NCI-H2029 treated with DMSO at 0.1 percent for 48 hours (cell line): ENCODE measurements at places on chromosomes 12 and 14.
A peak's percentile ranks its signal among the peaks of the same experiment; 100 is the strongest.

GRCh38 chr14:90696720-90697119, 119.5 kb downstream of the TTC7B start:
- no peak for DNase-seq

DNA sequence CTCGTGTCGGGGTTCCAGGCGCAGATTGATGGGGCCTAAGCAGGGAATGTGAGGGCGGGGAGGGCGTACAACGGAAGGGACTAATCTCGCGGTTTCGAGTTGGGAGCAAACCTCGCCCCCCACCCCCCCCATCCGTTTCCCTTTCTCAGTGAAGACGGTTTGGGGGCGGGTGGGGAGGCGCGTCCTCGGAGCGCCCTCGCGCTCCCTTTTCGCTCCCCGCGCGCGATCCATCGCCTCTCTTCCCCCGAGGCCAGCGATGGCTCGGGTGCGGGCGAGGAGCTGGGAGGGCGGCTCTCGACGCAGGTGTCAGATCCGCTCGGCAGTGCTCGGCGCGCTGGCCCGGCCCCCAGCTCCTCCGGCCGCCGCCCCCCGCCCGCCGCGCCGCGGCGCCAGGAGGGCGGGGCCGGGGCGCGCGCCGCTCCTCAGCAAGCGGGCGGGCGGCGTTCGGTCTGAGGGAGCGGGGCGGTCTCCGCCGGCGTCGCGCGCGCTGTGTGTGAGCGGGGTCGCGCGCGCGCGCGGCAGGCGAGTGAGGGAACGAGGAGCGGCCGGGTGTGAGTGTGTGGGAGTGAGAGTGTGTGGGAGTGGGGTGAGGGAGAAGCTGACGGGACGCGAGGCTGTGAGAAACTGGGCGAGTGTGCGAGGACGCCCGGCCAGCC, at the start of gene RIMKLB:
RIMKLB (plus strand) TSS at position 516 of the 656 bp plus-strand sequence. CDS start 15,876 bp downstream, outside the sequence.
- peak; percentile 38 for DNase-seq

DNA sequence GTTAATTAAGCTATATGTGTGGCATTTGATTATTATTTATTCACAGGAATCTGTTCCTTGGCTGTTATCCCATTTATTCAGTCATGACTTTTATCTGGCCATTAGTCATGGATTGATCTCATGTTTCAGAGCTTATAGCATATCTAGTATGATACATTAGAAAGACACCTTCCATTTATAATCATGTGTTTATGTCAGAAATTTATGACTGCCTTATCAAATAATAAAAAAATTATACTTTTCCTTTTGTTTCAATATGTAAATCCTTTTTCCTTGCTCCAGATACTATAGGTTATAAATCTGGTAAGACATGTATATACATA, 248.0 kb upstream of the PDE3A start:
- DNase-seq = no peak

DNA sequence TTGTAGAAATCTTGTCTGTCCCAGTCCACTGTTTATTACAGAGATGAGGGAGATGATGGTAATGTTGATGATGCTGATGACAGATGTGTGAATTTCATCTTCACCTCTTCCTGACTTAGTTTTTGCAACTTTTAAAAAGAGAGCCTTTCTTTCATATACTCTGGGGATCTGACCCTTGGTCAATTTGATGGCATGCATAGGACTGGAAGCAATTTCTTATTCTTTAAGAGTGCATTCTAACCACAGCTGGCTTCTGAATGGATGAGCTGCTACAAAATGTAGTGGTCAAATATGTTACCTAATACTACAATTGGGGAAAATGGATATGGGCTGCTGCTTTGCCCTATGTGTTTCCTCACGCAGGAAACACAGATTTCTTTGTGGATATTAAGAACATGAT, 80.8 kb downstream of the MYRFL start:
- DNase-seq = no peak

GRCh38 chr12:2796187-2796666, 1.5 kb downstream of the FKBP4 start:
- no peak for DNase-seq

DNA sequence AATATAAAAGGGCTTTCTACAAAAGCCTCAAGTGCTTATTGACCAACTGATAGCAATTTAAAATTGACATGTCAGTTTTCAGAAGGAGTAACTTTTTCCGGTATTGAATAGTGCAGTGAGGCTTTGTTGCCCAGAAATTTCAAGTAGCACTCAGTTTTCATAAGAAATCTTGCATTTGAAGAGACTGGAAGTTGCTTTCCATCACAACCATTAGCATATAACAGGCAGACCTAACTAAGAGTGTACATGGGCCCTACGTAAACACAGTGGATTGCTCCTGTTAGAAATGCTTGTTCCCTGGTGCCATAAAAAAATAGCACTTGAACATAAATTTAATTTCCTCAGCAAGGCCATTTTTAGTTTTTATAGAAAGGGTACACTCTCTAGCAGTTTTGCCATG, 117.9 kb downstream of the TMTC2 start:
- no peak for DNase-seq

DNA sequence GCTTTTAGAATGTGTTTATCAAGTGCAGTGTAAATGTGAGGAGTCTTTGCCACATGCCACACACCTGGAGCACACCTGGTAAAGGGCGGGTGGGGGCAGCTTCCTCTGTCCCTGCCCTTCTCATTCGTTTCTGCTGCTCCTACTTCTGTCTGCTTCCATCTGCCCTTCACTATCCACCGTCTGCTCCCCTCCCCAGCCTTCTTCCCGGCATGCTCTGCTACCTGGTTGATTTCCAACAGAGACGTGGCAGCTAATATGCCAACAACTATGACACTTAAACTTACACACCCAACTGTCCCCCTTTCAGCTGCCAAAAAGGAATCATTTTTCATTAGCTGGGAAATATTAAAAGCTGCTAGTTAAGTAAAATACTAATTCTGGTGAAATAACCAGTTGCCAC, 9.1 kb upstream of the CARMIL3 start:
- no peak for DNase-seq

GRCh38 chr12:121767525-121768016, 25.9 kb downstream of the RHOF start:
- no peak for DNase-seq

DNA sequence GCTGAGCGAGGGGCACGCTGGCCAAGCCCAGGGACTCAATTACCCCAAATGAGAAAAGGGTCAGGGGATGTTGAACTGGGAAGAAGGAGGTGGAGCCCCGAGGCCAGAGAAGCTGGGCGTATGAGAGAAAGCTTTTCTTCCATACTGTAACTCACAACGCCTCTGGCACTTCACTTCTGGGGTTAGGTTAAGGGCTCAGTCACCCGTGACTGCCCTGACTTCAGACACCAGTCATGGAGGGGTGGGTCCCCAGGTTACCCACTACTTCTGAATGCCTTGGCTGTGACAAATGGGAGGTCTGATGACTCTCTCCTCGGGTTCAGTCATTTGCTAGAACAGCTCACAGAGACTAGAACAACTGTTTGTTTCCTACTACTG, 5.5 kb upstream of the GPR132 start:
- DNase-seq = no peak

DNA sequence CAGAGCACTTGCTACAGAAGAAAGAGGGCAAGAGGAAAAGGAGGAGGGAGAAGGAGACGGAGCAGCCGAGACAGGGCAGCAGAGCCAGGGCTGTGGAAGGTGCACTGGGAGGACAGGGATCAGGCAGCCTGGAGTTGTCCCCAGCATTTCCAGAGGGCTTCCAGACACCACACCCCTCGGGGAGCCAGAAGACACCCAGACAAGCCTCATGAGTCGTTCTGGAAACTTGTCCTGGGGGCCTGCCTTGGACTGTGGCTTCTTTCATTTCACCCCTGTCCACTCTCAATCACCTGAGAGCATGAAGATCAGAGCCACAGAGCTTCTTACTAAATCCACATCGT, 14.1 kb downstream of the CMKLR1 start:
- DNase-seq = no peak

GRCh38 chr14:102239231-102239630, 65.7 kb downstream of the MOK start:
- DNase-seq = no peak

- peak; percentile 99 for DNase-seq
Measured at GRCh38 chr14:22872033-22872832, 693 bp downstream of the LRP10 start.

- DNase-seq = no peak
Measured at GRCh38 chr14:105019861-105020814, 745 bp downstream of the CDCA4 start.

- DNase-seq = no peak
Measured at GRCh38 chr14:39109893-39110715, 4.0 kb upstream of the GEMIN2 start.

- no peak for DNase-seq
Measured at GRCh38 chr12:109009766-109010165, 11.1 kb downstream of the SVOP start.

DNA sequence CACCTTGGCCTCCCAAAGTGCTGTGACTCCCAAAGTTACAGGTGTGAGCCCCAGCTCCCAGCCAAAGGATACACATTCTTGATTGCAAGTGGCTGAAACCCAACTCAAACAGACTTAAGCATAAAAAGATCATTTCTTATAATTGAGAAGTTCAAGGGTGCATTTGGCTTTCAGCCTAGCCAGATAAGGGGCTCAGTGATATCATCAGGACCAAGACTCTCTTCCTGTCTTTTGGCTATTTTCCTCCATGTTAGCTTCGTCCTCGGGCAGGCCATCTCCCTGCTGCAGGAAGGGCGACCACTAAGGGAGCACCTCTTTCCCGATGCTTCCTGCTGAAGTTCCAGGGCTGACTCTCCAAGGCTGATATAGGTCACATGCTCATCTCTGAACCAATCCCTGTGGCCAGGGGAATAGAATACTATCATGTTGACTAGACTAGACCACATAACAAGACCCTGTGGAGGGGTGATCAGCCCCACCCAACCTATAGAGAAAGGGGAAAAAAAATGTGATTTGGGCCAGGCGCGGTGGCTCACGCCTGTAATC, 9.8 kb upstream of the KRT8 start:
- DNase-seq = peak; percentile 49

- DNase-seq = no peak
Measured at GRCh38 chr12:111455448-111456320, 50.0 kb downstream of the SH2B3 start.

DNA sequence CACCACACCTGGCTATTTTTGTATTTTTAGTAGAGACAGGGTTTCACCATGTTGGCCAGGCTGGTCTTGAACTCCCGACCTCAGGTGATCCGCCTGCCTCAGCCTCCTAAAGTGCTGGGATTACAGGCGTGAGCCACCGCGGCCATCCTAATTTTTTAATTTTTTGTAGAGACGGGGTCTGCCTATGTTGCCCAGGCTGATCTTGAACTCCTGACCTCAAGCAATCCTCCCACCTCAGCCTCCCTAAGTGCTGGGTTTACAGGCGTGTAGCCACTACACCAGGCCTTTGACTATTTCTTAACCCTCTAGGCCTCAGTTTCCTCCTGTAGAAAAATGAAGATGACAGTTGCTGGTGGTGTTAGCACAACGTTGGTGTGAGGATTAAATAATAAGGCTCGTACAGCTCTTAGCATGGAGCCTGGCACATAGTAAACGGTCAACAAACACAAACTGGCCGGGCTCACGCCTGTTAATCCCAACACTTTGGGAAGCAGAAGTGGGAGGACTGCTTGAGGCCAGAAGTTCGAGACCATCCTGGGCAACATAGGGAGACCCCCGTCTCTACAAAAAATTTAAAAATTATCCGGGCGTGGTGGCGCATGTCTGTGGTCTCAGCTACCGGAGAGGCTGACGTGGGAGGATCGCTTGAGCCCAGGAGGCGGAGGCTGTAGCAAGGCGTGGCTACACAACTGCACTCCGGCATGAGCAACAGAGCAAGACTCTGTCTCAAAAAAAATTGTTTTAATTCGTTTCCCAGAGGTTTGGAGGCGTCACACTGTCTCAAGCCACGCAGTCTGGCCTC, 979 bp downstream of the DDX54 start:
- DNase-seq = no peak

GRCh38 chr14:96285667-96286066, 29.7 kb downstream of the BDKRB1 start:
- no peak for DNase-seq

DNA sequence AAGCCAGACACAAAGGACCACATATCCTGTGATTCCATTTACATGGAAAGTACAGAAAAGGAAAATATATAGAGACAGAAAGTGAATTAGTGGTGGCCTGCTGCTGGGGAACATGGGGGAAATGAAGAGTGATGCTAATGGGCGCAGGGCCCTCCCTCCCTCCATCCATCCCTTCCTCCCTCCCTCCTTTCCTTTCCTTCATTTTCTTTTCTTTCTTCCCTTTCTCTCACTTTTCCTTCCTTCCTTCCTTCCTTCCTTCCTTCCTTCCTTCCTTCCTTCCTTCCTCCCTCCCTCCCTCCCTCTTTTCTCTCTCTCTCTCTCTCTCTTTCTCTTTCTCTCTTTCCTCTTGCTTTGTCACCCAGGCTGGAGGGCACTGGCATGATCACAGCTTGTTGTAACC, 37.3 kb downstream of the ARL6IP4 start:
- no peak for DNase-seq

DNA sequence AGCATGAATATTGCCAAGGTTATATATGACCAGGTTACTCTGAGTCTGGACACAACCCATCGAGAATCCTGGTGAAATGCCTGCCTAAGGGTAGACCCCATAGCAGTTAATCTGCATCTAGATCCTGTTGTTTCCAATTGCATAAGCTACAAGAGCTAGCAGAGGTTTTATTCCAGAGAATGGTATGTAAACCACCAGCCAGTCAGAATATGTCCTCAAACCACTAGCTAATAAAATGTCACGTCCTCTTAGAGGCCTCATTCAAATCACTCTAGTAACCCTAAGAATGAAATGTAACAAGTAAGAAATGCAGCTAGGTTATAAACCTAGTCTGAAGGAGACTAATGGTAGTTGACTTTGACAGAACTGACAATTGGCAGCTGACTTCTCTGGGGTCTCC, 9.0 kb upstream of the YLPM1 start:
- DNase-seq = no peak

DNA sequence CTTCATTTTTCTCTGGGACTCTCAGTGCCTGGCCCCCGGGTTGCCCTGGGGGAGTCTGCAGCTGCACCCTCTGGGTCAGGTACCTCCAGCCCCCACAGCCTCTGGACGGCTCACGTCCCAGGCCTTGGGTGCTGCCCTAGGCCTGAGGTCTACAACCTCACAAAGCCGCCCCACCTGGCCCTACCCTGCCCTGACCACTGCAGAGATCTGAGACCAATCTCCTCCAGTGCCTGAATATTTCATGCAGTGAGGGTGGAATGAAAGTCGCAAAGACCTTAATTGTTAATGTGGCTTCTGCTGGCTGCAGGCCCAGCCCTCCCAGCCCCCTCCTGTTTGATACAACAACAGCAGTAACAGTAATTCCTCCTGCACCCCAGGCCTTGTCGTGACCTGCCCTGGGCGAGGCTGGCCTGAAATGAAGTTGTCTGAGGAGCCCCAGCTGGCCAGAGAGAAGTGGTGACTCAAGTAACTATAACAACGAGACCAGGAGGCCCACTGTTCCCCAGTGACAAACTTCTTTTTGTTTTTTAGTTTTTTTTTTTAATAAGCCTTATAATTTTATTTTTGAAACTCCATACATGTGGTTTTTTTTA, 8.8 kb upstream of the CCDC85C start:
- DNase-seq = no peak

- DNase-seq = peak; percentile 98
Measured at GRCh38 chr14:55556929-55557623, 22.9 kb upstream of the KTN1 start.

GRCh38 chr12:31386364-31386777, 60.4 kb upstream of the SINHCAF start:
- DNase-seq = no peak
